ENCODE measurements at places on chromosomes 5 and 9. TPM values are rescaled to one million over a fixed set of nuclear protein-coding genes. Genes with fewer than 3 reads are reported as not detected.

Gene PNPLA7
- total RNA-seq = 18.3 TPM

Gene HCN1
- total RNA-seq = 37.3 TPM

Gene TIMD4
- not detected for total RNA-seq

Gene HAND1
- not detected for total RNA-seq

Gene PCDHA1
- not detected for total RNA-seq

Gene IL9
- total RNA-seq = not detected

Gene CTXN3
- not detected for total RNA-seq

Gene PFN3
- not detected for total RNA-seq

Gene GEMIN5
- total RNA-seq = 16.0 TPM

All from sciatic nerve (tissue), 2 donors.